Right atrium auricular region (tissue), 2 donors: ENCODE measurements at places on chromosomes 3 and 15. TPM values are rescaled to one million over a fixed set of nuclear protein-coding genes. Genes with fewer than 3 reads are reported as not detected.
A peak's percentile ranks its signal among the peaks of the same experiment; 100 is the strongest.

DNA sequence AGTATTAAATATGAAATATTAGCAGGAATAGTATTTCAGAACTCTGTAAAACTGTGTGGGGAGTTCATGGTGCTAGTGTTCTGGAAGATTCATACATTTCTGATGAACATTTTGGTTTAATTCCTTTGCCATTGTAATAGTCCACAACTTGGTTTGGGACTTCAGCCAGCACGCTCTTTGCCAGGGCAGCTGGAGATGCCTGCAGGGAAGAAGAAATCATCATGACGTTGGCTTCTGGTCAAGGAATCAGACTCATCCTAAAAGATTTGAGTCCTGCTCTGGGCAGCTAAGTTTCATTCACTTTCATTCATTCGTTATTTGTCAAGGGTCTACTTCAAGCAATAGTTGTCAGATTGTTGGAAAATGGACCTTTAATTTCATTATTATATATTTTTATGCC is 32.4 kb upstream of the MRPL3 start:
- H3K27me3 ChIP-seq: no peaks in the 10 kb centered on the region
- no peak overlapping the region for H3K27ac ChIP-seq
- H3K4me1 ChIP-seq: no peaks in the 10 kb centered on the region
- no peak for DNase-seq
- H3K36me3 ChIP-seq: no peaks in the 10 kb centered on the region

- no peaks in the 10 kb centered on the region for H3K27me3 ChIP-seq
- peak within 1 kb of the TSS; percentile 100 for H3K4me3 ChIP-seq
- peak within 1 kb of the TSS; percentile 100 for H3K27ac ChIP-seq
- H3K36me3 ChIP-seq: no peaks in the 10 kb centered on the region
- no peak for DNase-seq
These were observed at the start of gene USF3 for GRCh38 chr3:113695786-113696645. Gene USF3 (minus strand): TSS chr3:113696642. CDS start chr3:113674878, 21,764 bp downstream.

- no peaks in the 10 kb centered on the region for H3K27me3 ChIP-seq
- no peak for DNase-seq
- H3K4me3 ChIP-seq: no peak overlapping the region
- H3K4me1 ChIP-seq: peaks cover 95% of the 10 kb centered on the region
These were observed 79.4 kb downstream of the SMAD3 start for GRCh38 chr15:67144609-67145311.

- peak; percentile 64 for DNase-seq
- peak within 1 kb of the TSS; percentile 51 for H3K4me3 ChIP-seq
- no peaks in the 10 kb centered on the region for H3K36me3 ChIP-seq
- H3K27me3 ChIP-seq: no peaks in the 10 kb centered on the region
These were observed at the start of gene ZNF660 for GRCh38 chr3:44584646-44585501. Gene ZNF660 (plus strand): TSS chr3:44584964. CDS start chr3:44594194, 9,230 bp downstream.

DNA sequence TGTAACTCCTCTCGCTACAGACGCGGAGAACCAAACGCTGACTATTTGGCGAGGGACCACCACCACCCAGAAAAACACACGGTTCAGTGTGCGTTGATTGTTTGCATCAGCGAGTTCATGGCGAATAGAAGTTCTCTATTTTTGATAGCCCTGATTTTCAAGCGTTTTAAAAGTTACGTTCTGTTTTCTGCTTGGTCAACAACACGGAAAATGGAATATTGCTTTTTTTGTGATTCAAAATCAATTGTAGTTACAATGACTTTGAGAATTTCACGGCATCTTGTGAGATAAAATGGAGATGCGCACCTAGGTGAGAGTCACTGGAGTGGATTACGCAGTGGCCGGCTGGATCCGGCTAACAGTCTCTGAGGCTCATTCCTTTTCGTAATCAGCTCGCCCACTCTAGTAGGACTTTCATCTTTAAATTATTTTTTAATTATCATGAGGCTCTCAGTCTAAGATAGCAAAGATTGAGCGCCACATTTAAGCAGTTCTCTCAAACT is 54.8 kb downstream of the CCDC54 start:
- H3K36me3 ChIP-seq: no peaks in the 10 kb centered on the region
- peak overlapping the region; percentile 94 for H3K27ac ChIP-seq
- H3K4me1 ChIP-seq: no peaks in the 10 kb centered on the region
- DNase-seq: no peak
- H3K4me3 ChIP-seq: peak overlapping the region; percentile 87

Gene MCTP2
- 2.0 TPM for total RNA-seq

Gene CCR1
- total RNA-seq: 1.2 TPM

Gene ACP3
- total RNA-seq: 2.5 TPM

Gene REC114
- not detected for total RNA-seq

Gene SGO1
- 0.63 TPM for total RNA-seq

Gene ADAMTS7
- total RNA-seq: 39.2 TPM

Gene ANKDD1A
- total RNA-seq: 2.2 TPM
